H9 (cell line): ENCODE measurements at places on chromosomes 12 and 14.

GRCh38 chr12:20183563-20183962 is 184.8 kb upstream of the PDE3A start:
- no peak for DNase-seq

DNA sequence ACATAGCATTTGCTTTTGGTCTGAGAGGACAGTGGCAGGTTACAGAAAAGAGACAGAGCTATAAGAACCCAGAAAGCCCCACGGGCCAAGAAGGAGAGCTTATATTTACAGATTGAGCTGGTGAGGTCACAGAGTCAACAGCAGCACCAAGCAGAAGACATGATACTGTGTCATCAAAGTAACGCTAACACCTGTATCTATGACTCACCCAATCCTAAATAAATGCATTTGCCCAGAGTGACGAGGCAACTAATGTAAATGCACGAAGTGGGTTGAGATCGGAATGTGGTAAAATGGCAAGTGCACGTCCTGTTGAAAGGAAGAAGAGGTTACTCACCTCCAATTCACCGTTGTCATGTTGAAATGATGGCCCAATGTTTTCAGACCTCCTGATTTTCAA is 6.7 kb upstream of the CD163L1 start:
- no peak for DNase-seq

DNA sequence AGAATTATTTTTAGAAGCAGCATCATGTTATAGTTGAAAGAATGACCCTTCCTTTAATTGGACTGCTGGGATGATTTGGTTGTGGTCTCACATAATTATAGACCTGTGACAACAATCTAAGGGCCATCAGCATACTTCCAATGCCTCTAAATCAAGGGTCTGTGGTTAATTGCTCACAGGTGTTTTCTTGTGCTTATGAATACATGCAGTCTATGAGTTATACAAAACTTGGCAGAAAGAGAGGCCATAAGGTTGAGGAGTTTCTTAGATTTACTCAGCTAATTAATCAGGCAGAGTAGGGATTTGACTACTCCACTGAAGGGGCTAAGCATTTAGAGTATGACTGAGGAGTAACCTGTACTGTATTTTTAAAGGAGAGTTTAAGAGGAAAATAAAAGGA is 37.0 kb upstream of the FRMD6 start:
- no peak for DNase-seq

DNA sequence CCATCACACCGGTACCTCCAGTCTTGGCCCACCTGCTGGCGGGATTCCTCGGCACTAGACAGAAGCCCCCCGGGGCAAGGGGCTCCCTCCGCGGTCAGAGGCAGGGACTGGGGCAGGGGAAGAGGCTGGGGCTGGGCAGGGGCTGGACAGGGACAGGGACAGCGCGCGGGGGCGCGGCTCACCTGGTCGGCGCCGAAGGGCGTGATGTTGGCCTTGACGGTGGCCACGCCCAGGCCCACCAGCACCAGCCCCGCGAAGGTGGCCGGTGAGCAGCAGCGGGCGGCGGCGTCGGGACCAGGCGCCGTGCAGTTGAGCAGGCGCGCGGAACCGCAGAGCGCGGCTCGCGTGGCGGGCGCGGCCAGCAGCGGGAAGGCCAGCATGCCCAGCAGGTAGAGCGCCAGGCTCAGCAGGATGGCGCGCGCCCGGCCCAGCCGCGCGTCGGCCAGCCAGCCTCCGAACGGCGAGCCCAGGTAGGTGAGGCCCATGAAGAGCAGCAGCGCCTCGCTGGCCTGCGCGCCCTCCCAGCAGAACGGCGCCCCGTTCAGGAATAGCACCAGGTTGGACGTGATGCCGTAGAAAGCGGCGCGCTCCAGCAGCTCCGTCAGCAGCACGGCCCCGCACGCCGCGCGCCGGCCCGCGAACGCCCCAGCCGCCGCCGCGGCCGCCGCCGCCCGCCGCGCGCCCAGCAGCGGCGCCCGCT is 392 bp downstream of the SLC15A4 start:
- peak; percentile 80 for DNase-seq

DNA sequence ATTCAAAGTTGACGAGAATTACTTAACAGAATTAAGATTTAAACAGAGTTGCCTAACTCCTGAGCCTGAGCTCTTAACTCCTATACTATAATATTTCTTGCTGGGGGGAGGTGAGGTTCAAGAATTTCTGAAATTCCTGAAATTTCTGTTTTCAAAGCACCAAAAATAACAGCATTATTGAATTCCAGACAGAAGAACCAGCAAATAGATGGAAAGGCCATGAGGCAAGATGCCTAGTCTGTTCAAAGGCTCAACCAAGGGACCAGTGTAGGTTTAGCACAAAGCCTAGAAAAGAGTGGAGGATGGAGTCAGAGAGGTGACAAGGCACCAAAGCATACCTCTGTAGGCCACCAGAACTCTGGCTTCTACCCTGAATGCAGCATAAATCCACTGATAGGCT is 76.4 kb downstream of the PPP1R12A start:
- no peak for DNase-seq

GRCh38 chr14:76955575-76956315 is 72.8 kb downstream of the IRF2BPL start:
- peak; percentile 73 for DNase-seq

GRCh38 chr12:105468464-105468863 is 138.0 kb downstream of the C12orf75 start:
- DNase-seq: no peak

DNA sequence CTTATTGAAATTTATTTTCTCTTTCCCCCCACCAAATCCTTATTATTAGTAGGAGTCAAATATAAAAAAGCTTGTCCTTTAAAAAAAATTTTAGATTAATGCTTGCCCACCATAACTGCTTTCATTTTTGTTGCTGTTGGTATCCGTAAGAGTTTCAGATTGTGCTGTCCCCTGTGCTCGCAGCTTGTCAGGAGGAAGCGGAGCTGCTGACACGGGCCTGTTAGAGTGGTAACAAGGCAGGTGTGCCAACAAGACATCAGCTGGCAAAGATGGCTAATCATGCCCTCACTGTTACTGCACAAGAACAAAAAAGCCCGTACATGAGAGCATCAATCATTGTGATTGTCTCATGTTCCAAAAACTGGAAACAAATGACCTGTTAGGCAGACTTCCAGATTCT is 148.4 kb downstream of the ALG10B start:
- DNase-seq: no peak

DNA sequence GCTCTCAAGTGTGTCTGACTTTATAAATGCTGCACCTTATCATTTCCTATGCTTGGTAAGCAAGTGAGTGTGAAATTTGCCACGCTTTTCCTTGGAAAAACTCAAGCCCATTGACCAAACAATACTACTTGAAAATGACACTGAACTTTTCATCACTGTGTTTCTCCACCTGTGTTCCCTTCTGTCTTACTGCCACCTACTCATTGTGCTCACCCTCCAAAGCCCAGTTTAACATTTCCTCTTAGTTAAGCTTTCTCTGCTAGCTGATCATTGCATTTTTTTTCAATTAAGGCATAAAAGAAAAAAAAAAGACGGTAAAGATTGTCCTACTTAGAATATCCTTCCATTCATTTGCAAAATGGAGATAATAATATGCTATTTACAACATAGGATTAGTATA is 445.7 kb downstream of the DPF3 start:
- no peak for DNase-seq

- DNase-seq: no peak
These were observed 67.8 kb upstream of the TMCC3 start for GRCh38 chr12:94718114-94718513.

DNA sequence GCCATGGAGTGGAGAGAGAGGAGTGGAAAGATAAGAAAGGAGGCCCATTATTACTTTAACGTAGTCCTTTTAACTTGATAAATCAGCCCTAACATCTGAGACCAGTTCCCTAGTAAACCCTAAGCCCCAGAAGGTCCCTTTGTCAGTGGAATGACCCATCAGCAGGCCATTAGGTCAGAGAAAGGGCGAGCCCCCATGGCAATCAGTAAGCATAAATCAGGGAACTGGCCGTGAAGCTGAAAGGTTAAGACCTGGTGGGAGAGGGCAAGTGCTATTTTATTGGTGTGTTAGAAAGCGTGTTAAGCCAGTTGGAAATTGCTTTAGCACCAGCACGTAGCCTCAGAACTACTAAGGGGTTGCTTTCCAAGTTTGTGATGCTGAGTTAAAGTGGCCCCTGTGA is 708.0 kb downstream of the BCL11B start:
- no peak for DNase-seq
